Vagina (tissue), 2 donors: ENCODE measurements at places on chromosomes 12 and 14. TPM values are rescaled to one million over a fixed set of nuclear protein-coding genes. Genes with fewer than 3 reads are reported as not detected.

Gene SLC35F4
- not detected for total RNA-seq

Gene OASL
- 0.98 TPM for total RNA-seq

Gene CCDC77
- total RNA-seq: 8.3 TPM

Gene DEGS2
- total RNA-seq: 19.9 TPM

Gene VRTN
- total RNA-seq: not detected

Gene TCP11L2
- total RNA-seq: 47.1 TPM

Gene HOXC12
- total RNA-seq: not detected

Gene SMIM41
- total RNA-seq: 1.5 TPM

Gene B4GALNT1
- total RNA-seq: 7.6 TPM

Gene PMEL
- total RNA-seq: 1.2 TPM

Gene SMCO2
- not detected for total RNA-seq

Gene PZP
- total RNA-seq: not detected

Gene CDK2
- 26.0 TPM for total RNA-seq

Gene C12orf60
- 0.74 TPM for total RNA-seq

Gene AGAP2
- 1.5 TPM for total RNA-seq

Gene SERPINA6
- total RNA-seq: not detected

Gene PMCH
- total RNA-seq: not detected

Gene ARHGAP9
- 28.7 TPM for total RNA-seq

Gene TEX52
- total RNA-seq: not detected

Gene SELPLG
- 14.2 TPM for total RNA-seq

Gene EEA1
- total RNA-seq: 59.2 TPM

Gene CDK4
- 102 TPM for total RNA-seq

Gene BCAT1
- total RNA-seq: 20.6 TPM

Gene SAV1
- total RNA-seq: 30.0 TPM

Gene NTF3
- total RNA-seq: 1.7 TPM

Gene MORN3
- not detected for total RNA-seq

Gene MYH6
- not detected for total RNA-seq

Gene DPY19L2
- total RNA-seq: 9.6 TPM

Gene CRACR2A
- total RNA-seq: 4.4 TPM

Gene CMA1
- not detected for total RNA-seq

Gene FNTB
- total RNA-seq: 13.3 TPM

Gene ACOT6
- total RNA-seq: not detected

Gene ARHGEF40
- total RNA-seq: 36.3 TPM

Gene VDR
- 23.6 TPM for total RNA-seq

Gene C1RL
- total RNA-seq: 122 TPM
